ENCODE measurements at places on chromosomes 5 and 9.

DNA sequence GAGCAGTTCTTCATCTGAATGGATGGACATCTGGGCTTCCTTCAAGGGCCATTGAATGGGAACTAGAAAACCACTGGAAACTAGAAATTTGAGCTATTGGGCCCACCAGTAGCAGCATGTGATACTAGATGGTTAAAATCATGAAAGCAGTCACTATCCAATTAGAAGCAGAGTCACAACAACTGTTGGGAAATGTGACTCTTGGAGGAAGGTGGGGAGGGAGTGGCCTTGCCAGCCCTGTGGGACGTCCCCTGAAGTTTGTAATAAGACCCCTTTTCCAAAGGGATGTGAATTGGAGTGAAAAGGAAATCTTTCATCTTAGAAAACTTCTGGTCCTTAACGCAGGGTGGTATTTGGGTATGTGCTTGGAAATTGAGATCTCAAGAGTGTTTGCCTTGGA lies 5.6 kb downstream of the RAB24 start:
- no peak for DNase-seq
- H3K36me3 ChIP-seq = peaks cover 11% of the 10 kb centered on the region
- H3K27ac ChIP-seq = peak overlapping the region; percentile 100

DNA sequence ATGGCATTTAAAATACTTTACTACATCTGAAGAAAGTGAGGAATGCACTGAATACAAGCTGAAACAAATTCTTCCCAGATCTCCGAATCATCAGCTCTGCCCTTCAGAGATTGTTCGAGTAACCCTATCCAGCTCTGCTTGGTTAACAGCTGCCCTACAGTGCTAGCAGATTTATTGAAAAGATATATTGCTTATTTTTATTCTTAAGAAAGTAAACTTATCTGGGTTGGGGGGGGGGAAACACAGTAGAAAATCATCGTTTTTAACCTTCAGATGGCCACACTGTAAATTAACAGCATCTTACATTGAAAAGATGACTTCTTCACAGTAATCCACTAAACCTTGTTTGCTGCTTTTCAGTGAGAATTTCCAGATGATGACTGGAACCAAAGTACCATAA lies 210.8 kb downstream of the NFIB start:
- DNase-seq = no peak
- peaks cover 45% of the 10 kb centered on the region for H3K4me1 ChIP-seq
- no peaks in the 10 kb centered on the region for H3K27me3 ChIP-seq
- H3K4me3 ChIP-seq = no peak overlapping the region
- peaks cover 33% of the 10 kb centered on the region for H3K36me3 ChIP-seq

GRCh38 chr5:150299571-150300327 lies 3.0 kb downstream of the ARSI start:
- no peak for DNase-seq
- no peaks in the 10 kb centered on the region for H3K36me3 ChIP-seq
- H3K27ac ChIP-seq = no peak overlapping the region
- peaks cover 30% of the 10 kb centered on the region for H3K27me3 ChIP-seq
- H3K4me1 ChIP-seq = peaks cover 36% of the 10 kb centered on the region
- no peak overlapping the region for H3K4me3 ChIP-seq

- no peaks in the 10 kb centered on the region for H3K27me3 ChIP-seq
- no peak for DNase-seq
- H3K4me3 ChIP-seq = no peak overlapping the region
These were observed 36.5 kb upstream of the GPBP1 start for GRCh38 chr5:57137401-57137800.

DNA sequence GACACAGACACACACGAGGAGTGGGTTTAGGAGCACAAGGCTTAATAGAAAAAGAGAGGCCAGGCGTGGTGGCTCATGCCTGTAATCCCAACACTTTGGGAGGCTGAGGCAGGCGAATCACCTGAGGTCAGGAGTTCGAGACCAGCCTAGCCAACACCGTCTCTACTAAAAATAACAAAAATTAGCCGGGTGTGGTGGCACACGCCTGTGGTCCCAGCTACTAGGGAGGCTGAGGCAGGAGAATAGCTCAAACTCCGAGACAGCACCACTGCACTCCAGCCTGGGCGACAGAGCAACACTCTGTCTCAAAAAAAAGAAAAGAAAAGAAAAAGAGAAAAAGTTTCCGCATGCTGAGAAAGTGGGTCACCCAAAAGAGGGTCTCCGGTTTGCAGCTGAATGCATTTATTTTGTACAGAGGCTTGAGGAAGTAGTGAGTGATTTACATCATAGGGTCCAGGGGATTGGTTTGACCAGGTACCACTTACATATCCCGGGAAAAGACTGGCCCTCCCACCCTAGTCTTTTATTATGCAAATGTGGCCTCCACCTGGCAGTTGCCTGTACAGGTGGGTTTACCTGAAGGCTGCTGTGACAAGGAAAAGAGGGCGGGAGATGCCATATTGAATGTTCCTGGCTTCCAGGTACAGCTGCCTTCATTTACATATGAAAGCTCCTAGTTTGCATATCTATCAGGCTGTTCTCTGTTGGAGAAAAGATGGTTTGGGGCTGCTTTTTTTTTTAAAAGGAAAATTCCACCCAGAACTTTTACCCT lies 366.2 kb upstream of the GRAMD2B start:
- DNase-seq = no peak
- H3K27me3 ChIP-seq = peaks cover 48% of the 10 kb centered on the region
- no peaks in the 10 kb centered on the region for H3K36me3 ChIP-seq
- no peak overlapping the region for H3K27ac ChIP-seq
- peaks cover 32% of the 10 kb centered on the region for H3K4me1 ChIP-seq
